ENCODE measurements at places on chromosomes 4 and X. TPM values are rescaled to one million over a fixed set of nuclear protein-coding genes. Genes with fewer than 3 reads are reported as not detected.

The AFF1 gene
- total RNA-seq = 46.2 TPM

GRCh38 chr4:17494258-17495190 is 17.4 kb downstream of the QDPR start:
- H3K27ac ChIP-seq = peak overlapping the region; percentile 65
- no peak overlapping the region for H3K4me3 ChIP-seq
- no peaks in the 10 kb centered on the region for H3K27me3 ChIP-seq
- peaks cover 8% of the 10 kb centered on the region for H3K4me1 ChIP-seq

DNA sequence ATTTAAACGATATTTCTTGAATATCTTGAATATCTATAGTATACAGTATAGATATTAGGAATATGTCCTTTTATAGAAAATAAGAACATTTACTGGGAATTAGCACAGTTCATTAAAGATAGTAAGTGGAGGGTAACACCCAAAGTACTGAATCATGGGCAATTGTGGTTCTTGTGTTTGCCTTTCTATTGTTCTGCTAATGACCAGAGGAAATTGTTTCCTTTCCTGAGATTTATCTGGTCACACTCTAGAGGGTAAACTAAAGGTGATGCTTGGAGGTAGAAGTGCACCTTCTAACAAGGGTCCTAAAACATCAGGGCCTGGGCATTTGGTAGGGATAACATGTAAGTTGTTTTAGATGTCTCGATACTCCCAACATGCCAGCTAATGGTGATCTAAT is 241.3 kb upstream of the SFRP2 start:
- H3K36me3 ChIP-seq = no peaks in the 10 kb centered on the region
- no peaks in the 10 kb centered on the region for H3K4me1 ChIP-seq
- no peak overlapping the region for H3K27ac ChIP-seq
- H3K4me3 ChIP-seq = no peak overlapping the region

GRCh38 chr4:139207873-139208403 is 30.9 kb upstream of the ELF2 start:
- no peaks in the 10 kb centered on the region for H3K36me3 ChIP-seq
- H3K4me1 ChIP-seq = no peaks in the 10 kb centered on the region
- no peaks in the 10 kb centered on the region for H3K27me3 ChIP-seq

The BMX gene
- 1.4 TPM for total RNA-seq

- no peak for DNase-seq
- no peaks in the 10 kb centered on the region for H3K27me3 ChIP-seq
- H3K27ac ChIP-seq = no peak overlapping the region
- no peaks in the 10 kb centered on the region for H3K4me1 ChIP-seq
- H3K36me3 ChIP-seq = no peaks in the 10 kb centered on the region
Observed at GRCh38 chr4:70359115-70359661, 1.4 kb upstream of the SMR3A start.

DNA sequence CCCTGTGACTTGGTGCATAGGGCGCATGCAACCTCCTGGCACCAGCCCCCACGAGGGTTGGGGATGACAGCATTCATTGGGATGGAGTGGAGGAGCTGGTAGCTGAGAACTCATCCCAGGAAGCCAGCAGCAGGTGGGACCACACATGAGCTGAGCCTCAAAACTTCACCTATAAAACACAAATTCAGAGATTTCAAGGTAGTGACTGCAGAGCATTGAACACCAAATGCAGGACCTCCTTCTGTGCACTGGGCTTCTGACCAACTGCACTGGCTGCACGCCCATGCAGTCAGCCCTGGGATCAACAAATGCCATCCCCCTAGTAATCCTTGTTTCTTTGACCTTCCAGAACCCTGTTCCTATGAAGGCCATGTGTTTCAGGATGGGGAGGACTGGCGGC is 197.8 kb downstream of the FRAS1 start:
- H3K36me3 ChIP-seq = no peaks in the 10 kb centered on the region
- H3K27ac ChIP-seq = no peak overlapping the region
- no peaks in the 10 kb centered on the region for H3K4me1 ChIP-seq
- no peak for DNase-seq
- H3K27me3 ChIP-seq = no peaks in the 10 kb centered on the region
- no peak overlapping the region for H3K4me3 ChIP-seq

- H3K27me3 ChIP-seq = no peaks in the 10 kb centered on the region
- H3K27ac ChIP-seq = no peak overlapping the region
- H3K4me1 ChIP-seq = no peaks in the 10 kb centered on the region
- no peak overlapping the region for H3K4me3 ChIP-seq
- DNase-seq = no peak
Observed at GRCh38 chr4:52640808-52641565, 18.1 kb downstream of the USP46 start.

- no peaks in the 10 kb centered on the region for H3K27me3 ChIP-seq
- no peak overlapping the region for H3K27ac ChIP-seq
- DNase-seq = no peak
- H3K36me3 ChIP-seq = no peaks in the 10 kb centered on the region
- H3K4me1 ChIP-seq = no peaks in the 10 kb centered on the region
Observed at GRCh38 chrX:78322863-78323262, 4.5 kb downstream of the CYSLTR1 start.

- no peaks in the 10 kb centered on the region for H3K36me3 ChIP-seq
- H3K4me3 ChIP-seq = no peak overlapping the region
Observed at GRCh38 chr4:150381609-150382008, 200.3 kb upstream of the MAB21L2 start.

The PHOX2B gene
- not detected for total RNA-seq

DNA sequence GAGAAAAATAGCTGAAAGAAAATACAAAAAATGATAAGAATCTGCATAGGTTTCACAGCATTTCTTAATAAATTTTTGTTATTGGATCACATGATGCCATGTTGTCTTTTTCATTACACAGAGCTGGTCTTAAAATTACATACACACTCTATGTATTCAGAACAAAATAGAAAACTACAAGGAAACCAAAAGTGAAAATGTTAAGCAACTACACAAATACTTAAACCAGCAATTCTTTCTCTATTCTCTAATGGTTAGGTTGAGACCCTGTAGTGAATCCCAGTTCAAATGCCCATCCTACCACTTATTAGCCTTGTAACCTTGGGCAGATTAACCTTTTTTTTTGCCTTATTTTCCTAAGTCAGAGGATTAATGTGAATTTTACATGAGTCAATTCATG is 2311.2 kb downstream of the PCDH7 start:
- DNase-seq = no peak
- H3K27me3 ChIP-seq = no peaks in the 10 kb centered on the region
- no peak overlapping the region for H3K27ac ChIP-seq
- H3K4me3 ChIP-seq = no peak overlapping the region
- no peaks in the 10 kb centered on the region for H3K4me1 ChIP-seq
- no peaks in the 10 kb centered on the region for H3K36me3 ChIP-seq

GRCh38 chrX:133859336-133859735 is 126.1 kb downstream of the GPC3 start:
- DNase-seq = no peak

GRCh38 chr4:54228056-54228527 is 1.0 kb upstream of the PDGFRA start:
- peaks cover 31% of the 10 kb centered on the region for H3K27me3 ChIP-seq
- no peak overlapping the region for H3K4me3 ChIP-seq
- H3K4me1 ChIP-seq = peaks cover 17% of the 10 kb centered on the region
- DNase-seq = peak; percentile 32
- H3K36me3 ChIP-seq = no peaks in the 10 kb centered on the region
